ENCODE measurements at places on chromosomes 3 and 15.

GRCh38 chr15:63920504-63921175 is 86.9 kb upstream of the HERC1 start:
- no peak for DNase-seq

GRCh38 chr15:37594417-37594816 is 340.0 kb upstream of the TMCO5A start:
- DNase-seq: no peak

DNA sequence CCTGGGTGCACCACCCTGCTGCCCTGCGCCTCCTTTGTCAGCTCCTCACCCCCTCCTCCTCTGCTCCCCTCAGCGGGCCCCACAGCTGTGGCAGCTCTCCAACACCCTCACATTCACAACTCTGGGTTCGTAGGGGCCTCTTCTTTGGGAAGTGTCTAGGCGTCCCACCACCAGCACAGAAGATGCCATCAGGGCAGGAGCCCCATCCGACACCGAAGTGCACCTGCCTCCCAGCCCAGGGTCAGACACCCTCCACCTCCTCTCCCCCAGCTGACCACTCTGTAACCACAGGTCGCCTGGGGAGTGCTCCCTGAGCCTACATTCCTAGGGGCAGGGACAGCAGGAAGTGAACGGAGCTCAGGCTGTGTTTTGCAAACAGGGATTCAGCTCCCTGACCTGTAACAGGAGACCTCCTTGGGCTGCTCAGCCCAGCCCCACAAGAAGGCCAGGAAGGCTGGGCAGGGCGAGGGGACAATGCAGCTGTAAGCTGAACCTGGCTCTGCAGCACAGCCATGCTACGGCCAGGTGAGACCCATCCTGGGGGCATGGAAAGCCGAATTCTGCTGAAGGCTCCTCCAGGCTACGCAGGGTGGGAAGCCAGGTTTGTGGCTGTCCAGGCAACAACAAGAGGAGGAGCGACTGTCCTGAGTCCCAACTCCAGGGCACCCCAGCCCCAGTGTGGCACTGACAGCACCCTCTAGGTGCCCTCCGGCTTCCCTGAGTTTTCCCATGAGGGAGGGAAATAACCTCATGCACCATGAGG is 269.0 kb downstream of the GOLGA6L6 start:
- DNase-seq: peak; percentile 14

DNA sequence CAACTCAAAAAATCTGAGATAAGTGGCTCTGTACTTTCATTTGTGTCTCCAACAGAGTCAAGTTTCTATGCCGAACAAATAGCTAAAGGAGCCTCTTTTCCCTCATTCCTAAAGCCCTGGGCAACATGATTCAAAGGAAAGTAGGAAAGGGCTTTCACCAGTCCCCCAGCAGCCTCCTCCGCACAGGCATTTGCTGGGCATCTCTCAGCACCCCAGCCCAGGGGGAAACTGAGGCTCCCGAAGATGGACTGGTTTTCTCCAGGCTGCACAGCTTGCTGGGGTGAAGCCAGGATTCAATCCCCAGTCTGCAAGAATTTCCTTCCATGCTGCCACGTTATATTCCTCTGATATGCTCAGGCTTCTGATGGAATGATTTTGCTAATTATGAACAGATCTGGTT is 163.8 kb downstream of the OCA2 start:
- DNase-seq: no peak

GRCh38 chr3:102237838-102238237 is 197.0 kb upstream of the ZPLD1 start:
- DNase-seq: no peak

DNA sequence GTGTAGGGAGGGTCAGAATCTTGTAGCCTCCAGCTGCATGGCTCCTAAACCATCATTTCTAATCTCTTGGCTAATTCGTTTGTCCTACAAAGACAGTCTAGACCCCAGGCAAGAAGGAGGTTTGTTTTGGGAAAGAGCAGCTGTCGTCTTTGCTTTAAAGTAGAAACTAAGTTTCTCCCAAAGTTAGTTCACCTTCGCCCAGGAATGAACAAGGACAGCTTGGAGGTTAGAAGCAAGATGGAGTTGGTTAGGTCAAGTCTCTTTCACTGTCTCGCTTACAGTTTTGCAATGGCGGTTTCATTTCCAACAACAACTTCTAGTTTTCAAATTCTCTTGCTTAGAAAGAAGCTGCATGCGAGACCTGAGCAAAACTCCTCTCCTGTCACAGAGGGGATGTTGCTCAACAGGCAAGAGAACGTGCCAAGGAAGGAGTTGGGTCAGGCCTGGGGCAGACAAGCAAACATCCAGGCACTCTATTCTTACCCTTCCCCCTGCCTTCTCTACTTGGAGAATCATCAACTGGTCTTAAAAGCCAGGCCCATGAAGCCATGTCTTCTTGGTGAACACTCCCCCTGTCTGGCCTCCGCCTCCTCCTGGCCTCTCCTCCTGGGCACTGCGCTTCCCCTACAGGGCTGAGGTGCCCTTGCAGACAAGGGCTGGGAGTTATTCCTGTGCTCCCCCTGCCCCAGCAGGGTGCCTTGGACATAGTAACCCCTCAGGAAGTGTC is 57.6 kb downstream of the TMEM44 start:
- DNase-seq: no peak

DNA sequence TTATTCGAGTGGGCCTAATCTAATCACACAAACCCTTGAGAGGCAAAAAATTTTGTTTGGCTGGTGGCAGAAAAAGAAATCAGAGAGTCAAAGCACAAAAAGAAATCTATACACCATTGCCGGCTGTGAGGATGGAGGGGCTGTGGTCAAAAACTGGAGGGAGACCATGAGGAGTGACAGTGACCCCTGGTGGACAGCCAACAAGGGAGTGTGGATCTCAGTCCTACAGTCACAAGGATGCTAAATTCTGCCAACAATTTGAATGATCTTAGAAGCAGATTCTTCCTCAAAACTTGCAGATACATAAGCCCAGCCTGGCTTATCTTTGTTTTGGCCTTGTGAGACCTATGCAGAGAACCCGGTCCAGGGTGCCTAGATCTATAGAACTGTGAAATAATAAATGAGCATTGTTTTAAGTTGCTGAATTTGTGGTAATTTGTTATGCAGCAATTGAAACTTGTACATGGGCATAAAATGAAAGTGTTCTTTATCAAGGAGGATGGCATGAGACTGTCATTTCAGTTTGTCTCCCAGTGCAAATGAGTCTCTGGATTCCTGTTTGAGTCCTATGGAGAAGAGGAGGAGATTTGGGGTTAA is 103.0 kb upstream of the ARHGEF26 start:
- no peak for DNase-seq

GRCh38 chr15:67744331-67745072 is 80.8 kb upstream of the SKOR1 start:
- no peak for DNase-seq

GRCh38 chr3:129046037-129046731 is 14.4 kb upstream of the GP9 start:
- peak; percentile 38 for DNase-seq

DNA sequence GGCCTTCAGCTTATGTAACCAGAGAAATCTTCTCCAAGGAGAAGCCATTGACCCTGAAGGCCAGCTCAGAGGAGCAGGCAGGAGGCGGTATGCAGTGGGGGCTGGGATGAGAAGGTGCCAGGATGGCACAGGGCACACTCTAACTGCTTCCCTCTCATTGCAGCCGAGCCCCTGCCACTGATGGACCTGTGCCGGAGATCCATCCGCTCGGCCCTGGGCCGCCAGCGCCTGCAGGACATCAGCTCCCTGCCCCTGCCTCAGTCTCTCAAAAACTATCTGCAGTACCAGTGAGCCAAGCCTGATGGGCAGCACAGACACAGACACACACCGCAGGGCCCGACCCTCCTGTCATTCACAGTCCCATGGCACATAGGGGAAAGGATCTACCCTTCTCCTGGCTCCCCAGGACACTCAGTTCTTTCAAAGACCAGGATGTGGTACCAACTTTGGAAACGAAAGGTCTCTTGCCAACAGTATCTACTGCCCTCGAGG is 84.6 kb upstream of the PXYLP1 start:
- DNase-seq: no peak

GRCh38 chr15:34951993-34952392 is 17.5 kb downstream of the AQR start:
- no peak for DNase-seq

DNA sequence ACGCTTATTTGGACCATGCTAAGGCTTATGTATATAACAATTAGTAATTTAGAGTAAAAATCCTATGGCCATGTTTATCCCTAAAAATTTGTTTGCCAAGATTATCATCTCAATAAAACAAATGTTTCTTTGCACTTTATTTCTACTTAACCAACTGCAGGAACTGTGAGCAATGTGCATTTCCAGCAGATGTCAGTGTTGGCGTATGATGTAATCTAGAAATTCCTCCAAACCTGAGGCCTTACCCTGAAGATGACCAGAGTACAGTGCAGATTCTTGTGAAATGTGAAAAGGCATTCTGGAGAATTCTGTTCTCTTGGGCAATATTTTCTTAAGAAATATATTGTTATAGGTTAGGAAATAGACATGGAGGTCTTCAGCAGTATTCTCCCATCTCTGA is 205.9 kb downstream of the MBNL1 start:
- peak; percentile 25 for DNase-seq

DNA sequence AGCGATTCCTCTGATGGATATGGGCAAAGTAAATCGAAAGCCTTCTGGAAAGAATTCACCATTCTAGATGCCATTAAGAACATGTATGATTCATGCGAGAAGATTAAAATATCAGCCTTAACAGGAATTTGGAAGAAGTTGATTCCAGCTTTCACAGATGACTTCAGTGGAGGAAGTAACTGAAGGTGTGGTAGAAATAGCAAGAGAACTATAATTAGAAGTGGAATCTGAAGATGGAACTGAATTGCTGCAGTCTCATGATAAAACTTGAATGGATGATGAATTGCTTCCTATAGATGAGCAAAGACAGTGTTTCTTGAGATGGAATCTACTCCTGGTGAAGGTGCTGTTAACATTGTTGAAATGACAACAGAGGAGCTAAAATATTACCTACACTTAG is 30.1 kb upstream of the TBC1D23 start:
- DNase-seq: no peak

- DNase-seq: no peak
Observed at GRCh38 chr15:43316016-43316970, 14.1 kb downstream of the LCMT2 start.

- DNase-seq: no peak
Observed at GRCh38 chr3:94137377-94137776, 74.5 kb downstream of the NSUN3 start.

- DNase-seq: no peak
Observed at GRCh38 chr15:75454471-75455378, 3.2 kb upstream of the SIN3A start.

DNA sequence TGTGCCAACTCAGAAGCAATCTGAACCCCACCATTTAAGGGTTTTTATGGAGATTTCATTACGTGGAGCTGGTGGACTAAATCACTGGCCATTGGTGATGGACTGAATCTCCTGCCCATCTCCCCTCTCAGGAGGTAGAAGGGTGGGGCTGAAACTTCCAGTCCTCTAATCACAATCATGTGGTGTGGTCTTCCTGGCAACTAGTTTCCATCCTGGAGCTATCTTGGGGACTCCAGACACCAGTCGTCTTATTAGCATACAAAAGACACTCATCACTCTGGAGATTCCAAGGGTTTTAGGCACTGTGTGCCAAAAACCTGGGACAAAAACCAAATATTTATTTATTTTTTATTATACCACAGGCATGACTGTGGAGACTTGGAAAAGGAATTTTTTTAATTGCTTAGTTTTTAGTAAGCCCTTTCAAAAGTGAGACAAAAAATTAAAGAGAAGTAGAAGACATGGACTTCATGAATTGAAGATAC is 203.6 kb downstream of the WNT5A start:
- no peak for DNase-seq

DNA sequence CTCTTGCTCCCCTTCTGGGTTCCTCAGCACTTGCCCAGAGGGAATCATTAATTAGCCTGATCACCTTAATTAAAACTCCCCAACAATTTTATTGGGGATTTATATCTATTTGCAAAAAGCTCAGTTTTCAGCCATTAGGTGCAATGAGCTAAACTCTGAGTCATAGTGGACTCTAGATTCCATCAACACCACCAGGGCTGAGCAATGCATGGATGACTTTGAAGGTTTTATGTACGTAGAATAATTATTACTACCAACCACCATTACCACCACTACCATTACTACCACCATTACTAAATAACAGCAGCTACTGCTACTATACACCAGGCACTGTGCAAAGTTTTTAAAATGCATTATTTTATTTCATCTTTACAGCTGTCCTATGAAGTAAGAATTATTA is 81.2 kb downstream of the ZNF621 start:
- no peak for DNase-seq

- DNase-seq: no peak
Observed at GRCh38 chr3:157394411-157394810, 42.2 kb upstream of the PTX3 start.

DNA sequence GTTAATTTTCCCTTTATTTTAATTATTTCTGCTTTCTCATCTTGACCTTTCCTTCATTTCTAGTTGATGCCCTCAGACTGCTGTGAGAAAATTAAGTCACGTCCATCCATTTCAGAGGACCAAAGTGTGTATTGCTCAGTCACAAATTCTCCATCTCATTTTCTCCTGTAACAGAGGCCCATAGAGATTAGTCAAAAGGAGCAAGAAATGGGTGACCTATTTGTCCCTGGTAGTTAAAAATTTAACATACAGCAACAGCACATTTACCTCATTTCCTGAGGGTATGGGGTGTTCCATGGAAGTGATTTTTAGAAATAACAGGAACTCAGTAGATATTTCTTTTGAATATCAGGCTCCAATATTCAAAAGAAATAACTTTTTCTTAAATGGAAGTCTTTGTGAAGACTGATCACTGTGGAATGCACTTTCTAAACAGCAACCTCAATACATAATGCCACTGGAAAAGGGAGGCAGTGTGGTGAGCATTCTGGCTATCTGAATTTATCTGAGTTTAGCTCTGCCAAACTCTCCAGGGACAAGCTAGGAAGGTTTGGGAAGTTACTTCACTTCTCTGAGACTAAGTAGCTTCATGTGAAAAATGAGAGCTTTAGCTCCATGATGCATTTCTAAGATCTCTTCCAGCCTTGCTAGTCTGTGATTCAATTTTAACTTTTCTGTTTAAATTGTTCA is 808.2 kb downstream of the SQOR start:
- no peak for DNase-seq

DNA sequence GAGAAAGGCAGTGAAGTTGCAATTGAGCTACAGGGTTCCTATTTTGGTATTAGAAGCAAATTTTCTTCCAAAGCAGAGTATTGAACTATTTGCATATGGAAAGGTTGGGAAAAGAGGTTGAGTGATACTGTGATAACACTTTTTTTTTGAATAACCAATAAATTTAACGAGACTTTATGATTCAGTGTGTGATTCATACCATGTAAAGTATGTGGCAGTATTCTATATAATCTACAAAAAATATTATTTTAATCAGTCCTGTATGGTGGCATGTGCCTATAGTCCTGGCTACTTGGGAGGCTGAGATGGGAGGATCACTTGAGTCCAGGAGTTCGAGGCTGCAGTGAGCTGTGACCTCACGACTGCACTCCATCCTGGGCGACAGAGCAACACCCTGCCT is 206.9 kb downstream of the BBX start:
- DNase-seq: no peak

GRCh38 chr15:26838742-26839460 is 28.0 kb upstream of the GABRA5 start:
- no peak for DNase-seq

Measured in frontal cortex (tissue), 4 donors.